Posterior cingulate gyrus (tissue), 11 donors: ENCODE measurements at places on chromosomes 2 and 18.

DNA sequence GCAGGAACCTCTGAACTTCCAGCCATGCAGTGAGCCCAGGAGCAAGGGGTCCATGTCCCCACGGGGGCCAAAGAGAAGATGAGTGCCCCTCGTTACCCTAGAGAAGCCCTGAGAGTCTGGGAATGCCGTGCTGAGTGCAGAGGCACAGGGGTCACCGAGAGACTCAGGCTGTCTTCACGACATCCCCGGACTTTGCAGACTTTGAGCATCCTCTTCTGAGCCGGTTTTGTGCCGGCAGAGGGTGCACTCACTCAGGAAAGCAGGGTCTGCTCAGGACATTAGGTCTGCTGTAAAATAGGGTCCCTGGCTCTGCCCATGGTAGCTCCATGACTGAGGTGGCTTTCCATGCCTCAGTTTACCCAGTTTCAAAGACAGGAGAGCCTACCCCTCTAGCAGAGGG, 71.0 kb downstream of the GALNT14 start:
- no peak for DNase-seq

- DNase-seq = no peak
Measured at GRCh38 chr2:190545555-190546385, 11.2 kb upstream of the NEMP2 start.

DNA sequence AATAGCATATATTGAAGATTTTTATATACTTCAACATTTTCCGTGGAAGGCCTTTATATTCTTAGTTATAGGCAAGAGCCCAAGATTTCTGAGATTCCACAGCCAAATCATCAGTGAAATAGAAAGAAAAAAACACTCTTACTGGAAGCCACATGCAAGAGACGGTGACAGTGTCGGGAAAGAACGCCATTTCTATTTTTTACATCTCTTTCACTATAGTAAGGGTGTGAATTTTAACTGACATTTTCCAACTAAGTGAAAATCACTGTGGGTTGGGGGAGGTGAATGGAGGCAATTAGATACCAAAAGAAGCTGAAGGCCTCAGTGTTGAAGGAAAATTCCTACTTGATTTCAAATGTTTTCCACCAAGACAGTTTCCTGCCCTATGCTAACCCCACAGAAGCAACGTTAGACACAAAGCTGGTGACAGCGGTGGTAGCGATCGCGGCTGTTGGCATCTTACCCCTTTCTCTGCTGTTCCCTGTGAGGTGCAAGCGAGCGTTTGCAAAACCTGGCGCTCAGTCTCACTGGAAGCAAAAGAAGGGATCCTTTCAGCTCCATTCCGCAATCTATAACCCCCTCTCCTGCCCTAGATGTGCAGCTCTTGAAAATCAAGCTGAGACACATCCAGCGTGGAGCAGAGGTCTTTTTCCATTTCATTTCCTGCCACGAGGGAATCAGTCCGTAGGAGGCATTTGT, 20.0 kb downstream of the ID2 start:
- peak; percentile 29 for DNase-seq

GRCh38 chr2:96408616-96409015, 73.0 kb downstream of the NCAPH start:
- peak; percentile 96 for DNase-seq

GRCh38 chr2:217329023-217329431, 469.2 kb upstream of the TNP1 start:
- DNase-seq = no peak

GRCh38 chr2:43123028-43123427, 103.4 kb downstream of the ZFP36L2 start:
- DNase-seq = no peak

- no peak for DNase-seq
Measured at GRCh38 chr18:28804512-28805202, 627.7 kb upstream of the CDH2 start.

DNA sequence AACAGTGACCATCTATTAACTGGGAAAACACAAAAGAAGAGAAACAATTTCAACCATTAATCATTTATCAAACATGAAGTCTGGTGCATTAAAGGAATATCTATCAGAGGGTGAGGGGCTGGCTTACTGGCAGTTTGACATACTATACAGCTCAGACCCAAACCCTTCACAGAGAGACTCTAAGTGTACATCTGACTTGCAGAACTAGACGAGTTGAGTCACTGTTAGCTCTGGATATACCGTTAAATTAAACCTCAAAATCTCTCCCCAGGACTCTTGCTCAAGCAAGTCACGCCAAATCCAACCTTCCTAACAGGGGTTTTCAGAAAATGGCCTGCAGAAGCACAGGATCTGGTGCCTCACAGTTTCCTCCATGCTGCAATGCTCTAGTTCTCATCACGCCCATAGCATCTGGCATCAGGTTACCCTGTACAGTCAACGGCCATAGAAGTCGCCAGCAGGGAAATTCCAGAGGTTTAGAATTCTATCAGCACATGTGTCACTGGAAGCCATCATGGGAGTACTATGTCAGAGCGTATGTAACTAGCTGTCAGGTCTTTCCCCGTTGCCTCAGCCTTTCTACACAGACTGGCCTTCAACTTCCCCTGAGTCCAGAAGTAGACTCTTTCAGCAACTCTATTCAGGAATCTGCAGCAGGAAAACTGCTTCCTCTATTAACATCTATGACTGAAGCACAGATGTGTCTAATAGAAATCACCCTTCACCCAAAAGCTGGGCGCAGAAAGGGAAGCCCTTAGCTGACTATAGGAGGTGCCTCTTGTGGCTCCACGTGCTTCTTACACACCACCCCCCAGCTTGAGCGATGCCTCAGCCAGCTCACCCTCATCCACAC, 9.3 kb downstream of the TGOLN2 start:
- DNase-seq = no peak

GRCh38 chr2:83394134-83394904, 1064.8 kb downstream of the SUCLG1 start:
- DNase-seq = no peak

DNA sequence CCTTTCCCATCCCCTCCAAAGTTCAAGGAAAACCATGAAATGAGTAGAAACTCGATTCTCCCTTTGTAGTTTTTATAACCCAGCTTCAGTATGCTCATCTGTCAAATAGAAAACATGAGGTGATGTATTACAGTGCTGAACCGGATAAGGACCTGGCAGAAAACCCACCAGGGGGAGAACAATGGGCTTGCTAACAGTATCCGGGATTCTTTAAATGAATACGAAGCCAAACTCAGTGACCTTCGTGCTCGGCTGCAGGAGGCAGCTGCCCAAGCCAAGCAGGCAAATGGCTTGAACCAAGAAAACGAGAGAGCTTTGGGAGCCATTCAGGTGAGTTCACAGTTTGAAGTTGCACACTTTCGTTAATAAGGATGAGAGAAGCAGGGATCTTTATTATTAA, 113.6 kb upstream of the TTC39C start:
- no peak for DNase-seq

DNA sequence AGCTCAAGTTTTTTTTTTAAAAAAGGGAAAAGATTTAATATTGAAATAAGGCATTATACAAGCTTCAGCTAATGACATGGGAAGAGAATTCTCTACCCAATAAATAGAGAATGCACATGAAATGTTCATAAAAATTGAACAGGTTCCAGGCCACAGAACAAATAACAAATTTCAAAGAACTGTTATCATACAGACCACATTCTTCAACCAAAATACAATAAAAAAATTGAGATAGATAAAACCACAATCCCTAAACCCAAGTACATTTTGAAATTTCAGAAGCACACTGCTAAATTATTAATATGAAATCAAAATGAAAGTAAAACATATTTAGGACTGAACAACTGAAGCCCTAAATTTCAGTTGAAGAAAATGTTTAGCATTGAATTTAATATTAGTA, 89.6 kb downstream of the BCL2 start:
- no peak for DNase-seq

DNA sequence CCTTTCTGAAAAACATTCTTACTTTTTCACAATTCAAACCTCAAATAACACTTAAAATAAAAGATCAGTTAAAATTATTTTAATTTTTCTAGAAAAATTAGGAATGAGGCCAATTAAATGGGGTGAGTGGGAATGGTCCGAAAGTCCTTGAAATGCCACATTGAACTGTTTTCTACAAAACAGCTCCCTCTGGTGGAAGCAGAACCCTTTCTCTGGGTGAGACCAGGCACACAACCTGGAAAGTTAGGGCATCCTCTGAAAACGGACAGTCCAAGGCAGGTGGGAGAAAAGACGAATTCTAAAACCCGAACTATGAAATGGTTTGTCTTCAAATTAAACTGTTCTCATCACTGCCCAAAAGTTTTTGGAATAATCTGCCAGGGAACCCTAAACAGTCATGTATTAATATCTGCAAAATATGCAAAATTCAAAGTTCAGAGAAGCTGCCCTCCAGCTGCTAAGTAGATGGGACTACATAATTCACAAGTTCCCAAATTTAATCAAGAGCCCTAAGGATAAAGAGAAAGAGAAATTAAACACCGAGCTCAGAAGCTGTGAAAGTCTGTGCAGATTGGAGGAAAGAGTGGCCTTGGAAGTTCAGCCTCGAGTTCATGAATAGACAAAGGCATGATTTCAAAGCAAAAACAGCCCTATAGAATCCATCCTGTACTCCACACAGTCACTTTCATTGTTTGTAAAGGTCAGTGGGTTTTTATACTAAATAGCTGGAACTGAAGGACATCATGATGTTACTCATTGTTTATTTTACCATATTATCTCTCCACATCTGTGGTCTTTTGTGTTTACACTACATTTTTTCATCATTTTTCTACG, 108.3 kb downstream of the PIEZO2 start:
- DNase-seq = no peak

- DNase-seq = no peak
Measured at GRCh38 chr2:64751286-64752260, 97.9 kb upstream of the SERTAD2 start.

GRCh38 chr2:239106314-239106908, 258.5 kb downstream of the TWIST2 start:
- DNase-seq = peak; percentile 84

DNA sequence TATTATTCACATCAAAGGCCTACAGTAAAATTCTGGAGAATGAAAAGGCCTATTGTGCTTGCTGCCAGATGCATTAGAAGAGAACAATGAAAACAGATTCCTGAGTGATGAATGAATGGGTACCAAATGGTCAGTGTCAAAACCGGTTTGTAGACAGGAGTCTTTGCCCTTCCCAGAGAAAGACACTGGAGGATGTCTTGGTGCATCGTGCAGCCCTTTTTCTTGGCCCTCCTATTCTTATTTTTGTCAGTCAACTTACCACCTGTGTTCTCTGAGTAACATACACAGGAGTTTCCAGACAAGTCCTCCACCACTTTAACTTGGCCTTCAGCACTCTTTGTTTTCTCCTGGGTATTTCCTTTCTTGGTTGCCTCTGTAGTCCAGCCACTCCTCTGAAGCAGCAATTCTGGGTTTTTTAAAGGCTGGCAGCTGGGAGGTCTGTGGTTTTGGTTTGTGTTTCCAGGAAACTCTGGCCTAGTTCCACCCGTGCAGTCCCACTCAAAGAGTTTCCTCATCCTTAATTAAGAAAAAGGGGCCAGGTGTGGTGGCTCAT, 29.4 kb downstream of the PSTPIP2 start:
- no peak for DNase-seq

GRCh38 chr2:23599667-23600066, 214.7 kb downstream of the KLHL29 start:
- DNase-seq = no peak

DNA sequence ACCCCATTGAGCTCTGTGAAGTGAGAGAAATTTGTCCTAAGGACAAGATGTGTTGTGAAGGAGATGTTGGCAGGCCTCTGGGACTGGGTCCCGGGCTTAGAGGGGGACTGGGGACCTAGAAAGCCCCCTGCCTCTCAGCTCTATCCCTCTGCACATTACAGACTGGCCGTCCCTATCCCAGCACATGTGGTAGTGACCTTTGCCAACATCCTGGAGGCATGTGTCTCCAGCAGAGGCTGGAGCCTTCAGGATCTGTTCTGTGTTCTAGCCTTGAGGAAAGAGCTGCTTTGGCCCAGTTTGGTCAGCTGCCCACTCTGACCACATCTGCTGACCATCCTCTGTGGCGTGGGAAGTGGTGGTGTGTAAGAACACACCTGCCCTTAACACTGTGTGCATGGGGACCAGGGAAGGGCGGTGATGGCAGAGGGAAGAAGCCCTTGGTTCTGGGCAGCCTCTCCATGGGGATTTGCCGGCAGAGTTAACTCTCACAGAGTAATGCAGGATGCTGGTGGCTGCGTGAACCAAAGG, 33.4 kb downstream of the NCK2 start:
- DNase-seq = no peak

DNA sequence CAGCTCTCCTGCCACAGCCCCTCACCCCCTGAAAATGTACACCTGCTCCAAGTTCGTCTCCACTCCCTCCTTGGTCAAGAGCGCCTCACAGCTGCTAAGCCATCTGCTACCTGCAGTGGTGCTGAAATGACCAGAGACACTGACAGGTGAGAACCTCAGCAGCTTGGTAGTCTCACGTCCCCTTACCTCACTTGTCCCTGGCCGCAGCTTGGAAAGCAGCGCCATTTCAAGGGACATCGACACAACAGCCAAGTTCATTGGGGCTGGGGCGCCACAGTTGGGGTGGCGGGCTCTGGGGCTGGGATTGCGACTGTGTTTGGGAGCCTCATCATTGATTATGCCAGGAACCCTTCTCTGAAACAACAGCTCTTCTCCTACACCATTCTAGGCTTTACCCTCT, 47.5 kb downstream of the ANKRD44 start:
- no peak for DNase-seq

DNA sequence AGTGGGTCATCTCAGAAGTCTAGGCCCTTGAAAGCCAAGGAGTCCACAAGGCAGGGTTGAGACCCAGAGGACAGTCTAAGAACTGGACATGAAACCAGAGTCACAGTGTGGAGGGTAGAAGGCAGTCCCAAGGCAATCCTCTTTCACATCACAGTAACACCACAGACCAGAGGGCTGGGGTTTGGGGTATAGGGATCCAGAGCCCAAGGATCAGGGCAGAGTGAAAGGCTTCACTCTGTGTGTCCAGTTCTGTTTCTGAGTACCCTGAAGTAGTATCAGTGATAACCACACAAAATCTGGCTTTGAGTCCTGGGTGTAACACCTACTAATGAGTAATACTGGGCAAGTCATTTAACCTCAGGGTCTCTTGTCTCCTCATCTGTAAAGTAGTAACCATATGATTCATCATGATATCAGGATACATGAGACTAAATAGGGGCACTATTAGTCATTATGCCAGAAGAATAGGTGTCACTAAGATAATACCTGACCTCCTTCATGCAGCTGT, 91.0 kb downstream of the ICA1L start:
- no peak for DNase-seq

DNA sequence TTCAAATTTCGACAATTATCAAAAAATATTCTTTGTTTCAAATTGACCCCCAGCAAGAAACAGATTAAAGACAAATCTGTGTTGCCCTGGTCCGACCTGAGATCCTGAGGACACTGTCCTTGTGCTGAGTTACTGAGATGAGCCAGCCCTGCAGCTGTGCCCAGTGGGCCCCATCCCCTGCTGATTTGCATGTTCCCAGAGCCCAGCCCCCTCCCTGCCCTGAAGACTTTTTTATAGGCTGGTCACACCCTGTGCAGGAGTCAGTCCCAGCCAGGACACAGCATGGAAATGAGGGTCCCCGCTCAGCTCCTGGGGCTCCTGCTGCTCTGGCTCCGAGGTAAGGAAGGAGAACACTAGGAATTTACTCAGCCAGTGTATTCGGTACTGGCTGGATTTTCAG, 31.4 kb upstream of the ZNG1B start:
- DNase-seq = no peak
